Osteocyte (in vitro differentiated cells): ENCODE measurements at places on chromosomes 7 and 10. TPM values are rescaled to one million over a fixed set of nuclear protein-coding genes. Genes with fewer than 3 reads are reported as not detected.

Gene ZNF746
- 19.1 and 20.5 TPM in 2 replicates for total RNA-seq

Gene APBB1IP
- total RNA-seq, result not detected in 2 replicates

Gene HTRA1
- 1,546 and 1,638 TPM in 2 replicates for total RNA-seq

Gene NKX6-2
- total RNA-seq, result not detected in 2 replicates

Gene GIMAP5
- not detected in 2 replicates for total RNA-seq

- DNase-seq, result no peak
These were observed 16.6 kb upstream of the TAS2R60 start for GRCh38 chr7:143426479-143427142.

DNA sequence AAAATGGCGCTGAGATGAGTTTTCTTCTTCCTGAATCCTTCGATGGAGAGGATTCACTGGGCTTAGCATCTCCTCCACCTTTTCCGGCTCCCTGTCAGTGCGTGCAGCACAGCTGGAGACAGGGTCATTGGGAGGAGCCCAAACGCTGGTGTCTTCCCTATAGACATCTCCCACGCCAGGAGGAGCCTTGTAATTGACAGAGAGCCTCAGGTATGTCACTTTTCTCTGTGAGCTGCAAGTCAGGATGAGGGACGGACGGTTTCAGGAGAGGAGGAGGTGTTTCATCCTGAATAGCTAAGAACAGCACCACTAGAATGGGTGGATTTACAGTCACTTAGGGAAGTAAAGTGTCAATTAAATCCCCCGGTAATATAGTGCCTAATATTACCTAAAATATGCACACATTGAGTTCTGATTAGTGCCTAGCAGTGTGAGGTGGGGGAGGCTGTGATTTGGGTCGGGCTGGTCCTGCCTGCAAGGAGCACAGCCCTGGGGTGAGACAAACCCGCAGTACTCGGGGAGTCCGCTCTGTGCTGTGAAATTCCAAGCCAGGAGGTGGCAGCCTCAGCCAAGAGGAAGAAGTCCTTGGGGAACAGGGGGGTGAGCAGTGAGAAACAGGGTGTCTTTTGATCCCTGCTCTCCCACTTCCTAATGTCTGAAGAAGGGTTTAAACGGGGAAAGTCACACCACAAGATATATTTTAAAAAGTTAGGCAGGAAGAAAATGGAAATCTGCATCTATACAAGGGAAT is 28.2 kb downstream of the IL15RA start:
- no peak for DNase-seq

- no peak for DNase-seq
These were observed 210.7 kb upstream of the MDFIC start for GRCh38 chr7:114711241-114711640.

GRCh38 chr7:49112222-49112621 is 187.9 kb downstream of the CDC14C start:
- no peak for DNase-seq

- DNase-seq, result no peak
These were observed 38.8 kb downstream of the PSAP start for GRCh38 chr10:71812016-71812912.

DNA sequence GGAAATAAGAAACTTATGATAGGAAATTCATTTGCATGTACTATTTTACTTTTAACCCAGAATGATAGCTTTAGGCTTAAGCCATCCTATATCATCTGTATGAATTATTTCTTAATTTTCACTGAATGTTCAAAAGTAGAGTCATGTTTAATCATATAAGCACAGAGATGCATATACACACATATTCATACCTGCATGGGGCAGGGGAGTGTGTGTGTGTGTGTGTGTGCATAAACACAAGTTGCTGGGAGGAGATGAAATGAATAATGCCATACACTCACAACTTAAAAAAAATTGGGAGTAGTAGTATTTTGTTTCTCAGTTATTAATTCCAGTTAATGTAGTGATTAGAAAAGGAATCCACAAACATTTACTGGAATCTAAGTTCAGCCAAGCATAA is 83.1 kb upstream of the IKZF1 start:
- DNase-seq, result no peak

DNA sequence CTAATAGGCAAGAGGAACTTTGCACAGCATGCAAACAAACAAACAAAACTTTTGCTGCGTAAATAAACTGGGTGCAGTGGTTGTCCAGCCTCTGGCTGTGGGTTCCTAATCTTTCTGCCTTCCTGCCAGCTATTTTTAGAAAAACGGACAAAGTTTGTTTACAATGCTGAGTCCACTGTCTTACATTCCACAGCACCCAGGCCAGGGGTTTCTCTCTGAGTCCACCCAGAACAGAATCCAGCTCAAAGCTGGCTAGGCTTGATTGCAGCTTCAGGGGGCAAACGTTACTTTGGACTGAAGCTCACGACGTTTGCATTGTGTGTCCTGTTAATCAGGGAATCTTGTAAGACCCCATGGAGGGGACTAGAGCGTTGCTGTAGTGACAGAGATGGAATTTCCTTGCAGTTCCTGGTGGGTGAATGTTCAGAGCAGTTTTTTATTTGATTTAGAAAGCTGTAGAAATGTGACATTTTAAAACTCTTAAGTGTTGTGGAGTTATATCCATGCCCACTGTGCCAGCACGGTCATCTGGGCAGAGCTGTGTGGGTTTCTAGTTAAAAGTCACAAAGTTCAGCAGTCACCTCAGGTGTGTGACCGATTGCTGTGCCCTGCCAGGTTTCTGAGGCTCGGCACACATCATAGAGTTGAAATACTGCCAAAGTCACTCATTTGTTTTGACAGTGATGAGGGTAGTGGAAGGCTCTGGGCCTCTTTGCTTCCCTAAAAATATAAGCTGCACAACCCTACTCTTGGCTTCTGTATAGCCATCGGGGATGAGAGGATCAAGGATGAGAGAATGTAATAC is 247.0 kb downstream of the STK31 start:
- no peak for DNase-seq

DNA sequence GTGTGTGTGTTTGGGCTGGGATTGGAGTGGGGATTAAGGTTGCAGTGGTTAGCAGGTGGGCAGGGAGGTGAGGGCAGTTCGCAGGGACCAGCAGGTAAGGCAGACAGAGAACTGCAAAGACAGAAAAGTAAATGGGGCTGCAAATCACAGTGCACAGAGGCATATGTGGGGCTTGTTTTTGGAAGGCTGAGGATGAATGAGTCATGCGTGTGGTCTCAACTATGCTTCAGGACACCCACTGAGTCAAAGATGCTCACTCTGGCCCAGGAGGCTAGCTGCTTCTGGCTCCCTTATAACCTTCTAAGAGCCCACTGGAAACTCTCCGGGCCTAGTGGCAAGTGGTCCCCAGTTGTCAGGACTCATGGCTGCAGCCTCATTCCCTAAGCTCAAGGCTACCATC is 118.2 kb downstream of the ZNF248 start:
- no peak for DNase-seq

DNA sequence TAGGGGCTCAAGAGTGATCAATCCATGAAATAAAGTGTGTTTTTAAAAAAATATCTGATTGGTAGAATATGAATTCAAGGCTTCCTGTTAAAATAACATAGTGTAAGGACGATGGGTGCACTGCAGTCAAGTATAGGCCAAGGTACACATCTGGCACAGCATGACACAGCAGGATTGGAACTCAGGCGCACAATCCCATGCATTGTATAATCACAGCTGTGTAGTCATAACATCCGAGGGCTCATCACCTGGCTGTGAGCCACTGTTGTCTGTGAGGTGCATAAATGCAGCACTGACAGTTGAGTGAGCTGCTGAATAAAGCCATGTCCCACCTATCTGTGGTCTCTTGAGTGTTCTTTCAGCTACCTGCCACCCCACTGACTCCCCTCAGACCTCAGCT is 142.3 kb upstream of the HPS1 start:
- no peak for DNase-seq
